Metanephros (tissue), 2 donors: ENCODE measurements at places on chromosomes 2 and 18. TPM values are rescaled to one million over a fixed set of nuclear protein-coding genes. Genes with fewer than 3 reads are reported as not detected.

Gene AQP12B
- 0.58 TPM for total RNA-seq

Gene BIN1
- total RNA-seq, result 191 TPM

Gene SIX2
- total RNA-seq, result 10.7 TPM

Gene EPAS1
- 74.0 TPM for total RNA-seq

Gene LAMA3
- 2.3 TPM for total RNA-seq

Gene RFTN2
- total RNA-seq, result 12.9 TPM

Gene RRM2
- 26.7 TPM for total RNA-seq
